Globus pallidus (tissue), 1 donor: ENCODE measurements at places on chromosomes 7 and 10.

DNA sequence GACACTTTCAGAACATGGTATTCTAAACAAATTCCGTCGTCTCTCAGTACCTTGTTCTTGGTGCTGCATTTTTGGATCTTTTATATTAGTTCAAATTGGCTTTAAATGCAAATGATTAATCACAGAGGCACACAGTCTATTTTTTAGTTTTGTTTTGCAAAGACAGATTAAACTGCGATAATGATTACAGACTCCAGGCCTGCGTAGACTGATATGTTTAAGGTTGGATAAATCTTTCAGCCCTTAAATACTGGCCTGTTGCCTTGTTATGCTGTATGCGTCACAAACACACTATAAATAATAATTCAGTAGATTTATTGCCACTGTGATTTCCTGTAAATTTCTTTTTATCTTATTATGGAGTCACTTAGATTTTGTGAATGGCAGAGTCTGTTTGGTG, 19.3 kb downstream of the CACNB2 start:
- DNase-seq, result no peak

GRCh38 chr7:12062062-12062461, 149.0 kb upstream of the TMEM106B start:
- no peak for DNase-seq

GRCh38 chr10:963655-964054, 24.6 kb upstream of the GTPBP4 start:
- no peak for DNase-seq

DNA sequence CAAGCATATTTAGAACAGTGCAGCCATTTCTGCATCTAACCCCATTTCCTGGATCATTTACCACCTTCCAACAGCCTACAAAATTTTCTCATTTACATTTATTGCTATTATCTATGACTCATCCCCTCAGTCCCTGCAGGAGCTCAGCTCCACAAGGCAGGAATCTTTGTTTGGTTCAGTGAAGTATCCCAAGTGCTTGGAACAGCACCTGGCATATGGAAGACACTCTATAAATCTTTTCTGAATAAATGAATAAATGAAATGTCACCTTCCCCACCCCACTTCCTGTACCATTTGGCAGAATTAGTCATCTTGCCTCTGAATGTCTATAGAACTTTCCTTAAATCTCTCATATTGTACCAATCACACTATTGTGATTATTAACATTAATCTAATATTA, 110.7 kb downstream of the HIP1 start:
- DNase-seq, result no peak

DNA sequence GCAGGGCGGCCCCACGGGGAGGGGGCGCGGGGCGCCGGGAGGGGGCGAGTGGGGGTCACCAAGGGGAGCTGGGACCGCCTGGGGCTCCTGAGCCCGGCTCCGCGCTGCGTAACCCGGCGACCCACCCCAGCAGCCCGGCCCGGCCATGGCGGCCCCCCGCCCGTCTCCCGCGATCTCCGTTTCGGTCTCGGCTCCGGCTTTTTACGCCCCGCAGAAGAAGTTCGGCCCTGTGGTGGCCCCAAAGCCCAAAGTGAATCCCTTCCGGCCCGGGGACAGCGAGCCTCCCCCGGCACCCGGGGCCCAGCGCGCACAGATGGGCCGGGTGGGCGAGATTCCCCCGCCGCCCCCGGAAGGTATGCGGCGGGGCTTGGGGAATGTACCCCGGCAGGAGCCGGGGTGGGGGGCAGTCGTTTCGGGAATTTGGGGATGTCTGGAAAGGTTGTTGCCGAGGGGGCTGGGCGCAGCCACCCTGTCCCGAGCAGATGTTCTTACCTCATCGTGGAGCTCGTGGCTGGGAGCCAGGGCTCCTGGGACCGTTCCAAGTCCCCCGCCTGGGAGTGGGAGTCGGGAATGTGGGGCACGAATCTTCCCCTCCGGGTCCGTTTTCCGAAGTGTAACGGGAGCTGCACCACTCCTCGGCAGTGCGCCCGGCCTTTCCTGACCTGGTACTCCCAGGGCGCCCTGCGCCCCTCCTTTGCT, 431 bp downstream of the ZYX start:
- DNase-seq, result no peak

GRCh38 chr10:108323274-108323798, 1158.8 kb upstream of the SORCS1 start:
- no peak for DNase-seq

GRCh38 chr7:133561396-133561795, 308.5 kb downstream of the EXOC4 start:
- DNase-seq, result no peak

DNA sequence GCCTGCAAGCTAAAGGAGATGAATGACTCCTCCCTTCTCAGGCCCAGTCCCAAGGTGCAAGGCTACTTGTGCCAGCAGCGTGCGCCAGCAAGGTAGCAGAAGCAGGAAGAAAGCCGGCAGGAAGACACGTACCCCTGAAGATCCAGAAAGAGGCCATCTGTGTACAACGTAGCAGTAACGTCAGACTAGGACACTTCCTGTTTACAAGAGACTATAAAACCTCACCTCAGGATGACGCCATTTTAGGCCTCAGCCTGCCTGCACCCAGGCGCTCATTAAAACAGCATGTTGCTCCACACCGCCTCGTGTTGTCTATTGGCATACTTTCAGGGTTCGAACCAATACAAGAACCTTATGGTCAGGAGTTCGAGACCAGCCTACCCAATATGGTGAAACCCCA, 41.4 kb upstream of the SNX10 start:
- no peak for DNase-seq

GRCh38 chr7:107890493-107890961, 456 bp upstream of the DLD start:
- no peak for DNase-seq

GRCh38 chr10:77865580-77866324, 60.8 kb downstream of the DLG5 start:
- DNase-seq, result no peak

DNA sequence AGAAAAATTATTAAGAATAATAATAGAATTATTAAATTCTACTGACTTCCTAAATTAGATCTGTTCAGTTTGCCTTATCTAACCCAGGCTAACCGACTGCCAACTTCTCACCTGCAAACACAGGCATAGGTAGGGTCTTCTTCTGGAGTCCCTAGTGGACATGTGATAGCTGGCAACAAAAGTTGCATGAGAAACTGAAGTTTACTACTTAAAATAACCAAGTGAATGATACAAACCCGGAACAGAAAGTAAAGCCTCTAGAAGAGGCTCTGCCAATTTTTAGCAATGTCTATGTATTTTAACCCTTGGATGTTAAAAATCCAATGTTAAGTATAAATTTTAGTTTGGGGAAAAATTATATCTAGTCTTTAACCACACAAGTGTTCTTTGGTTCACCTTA, 37.6 kb downstream of the NDUFB2 start:
- no peak for DNase-seq

DNA sequence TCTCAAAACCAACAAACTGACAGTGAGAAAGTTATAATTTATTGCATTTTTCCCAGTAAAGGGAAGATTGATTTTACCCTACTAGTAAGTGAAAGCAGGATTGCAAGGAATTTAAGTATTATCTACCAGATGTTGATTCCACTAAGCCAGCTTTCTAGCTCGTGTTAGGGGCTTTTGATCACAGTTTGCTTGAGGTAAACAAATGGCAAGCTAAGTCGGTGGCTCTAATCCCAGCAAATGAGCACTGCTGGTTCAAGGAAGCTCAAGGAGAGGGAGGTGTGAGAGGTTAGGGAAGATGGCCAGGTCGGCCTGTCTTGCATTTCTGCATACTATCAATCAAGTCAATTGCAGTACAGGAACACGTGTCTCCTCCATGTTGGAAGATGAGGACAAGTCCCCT, 448.7 kb upstream of the POM121L12 start:
- no peak for DNase-seq

- no peak for DNase-seq
Observed at GRCh38 chr10:48740988-48741387, 56.3 kb downstream of the WDFY4 start.

- no peak for DNase-seq
Observed at GRCh38 chr10:33982995-33983394, 648.5 kb upstream of the NRP1 start.

DNA sequence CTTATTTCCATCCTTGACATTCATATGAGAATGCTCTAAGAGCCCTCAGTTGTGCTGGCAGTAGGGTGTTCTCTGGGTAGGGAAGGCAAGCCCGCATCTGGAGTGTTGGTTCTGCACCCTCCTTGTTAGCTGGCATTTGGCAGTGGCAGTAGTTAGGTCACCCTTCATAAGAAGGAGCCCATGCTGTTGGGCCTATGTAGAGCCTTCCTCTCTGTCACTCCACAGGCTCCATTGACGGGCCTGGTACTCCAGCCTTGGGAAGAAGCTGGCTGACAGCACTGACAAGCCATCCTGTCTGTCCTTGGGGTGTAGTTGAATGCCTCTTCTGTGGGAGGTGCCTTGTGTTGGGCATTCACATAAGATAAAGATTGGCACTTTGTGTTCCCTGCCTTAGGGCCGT, 89.7 kb downstream of the BMPR1A start:
- DNase-seq, result no peak

- DNase-seq, result no peak
Observed at GRCh38 chr7:30835396-30835915, 64.2 kb downstream of the MINDY4 start.

- DNase-seq, result no peak
Observed at GRCh38 chr10:78337016-78337415, 303.4 kb downstream of the RPS24 start.

GRCh38 chr10:123847686-123848432, 43.7 kb downstream of the CPXM2 start:
- no peak for DNase-seq

- no peak for DNase-seq
Observed at GRCh38 chr7:3862774-3863173, 561.7 kb downstream of the SDK1 start.

- DNase-seq, result peak; percentile 48
Observed at GRCh38 chr10:104492329-104492940, 138.8 kb downstream of the CFAP58 start.

DNA sequence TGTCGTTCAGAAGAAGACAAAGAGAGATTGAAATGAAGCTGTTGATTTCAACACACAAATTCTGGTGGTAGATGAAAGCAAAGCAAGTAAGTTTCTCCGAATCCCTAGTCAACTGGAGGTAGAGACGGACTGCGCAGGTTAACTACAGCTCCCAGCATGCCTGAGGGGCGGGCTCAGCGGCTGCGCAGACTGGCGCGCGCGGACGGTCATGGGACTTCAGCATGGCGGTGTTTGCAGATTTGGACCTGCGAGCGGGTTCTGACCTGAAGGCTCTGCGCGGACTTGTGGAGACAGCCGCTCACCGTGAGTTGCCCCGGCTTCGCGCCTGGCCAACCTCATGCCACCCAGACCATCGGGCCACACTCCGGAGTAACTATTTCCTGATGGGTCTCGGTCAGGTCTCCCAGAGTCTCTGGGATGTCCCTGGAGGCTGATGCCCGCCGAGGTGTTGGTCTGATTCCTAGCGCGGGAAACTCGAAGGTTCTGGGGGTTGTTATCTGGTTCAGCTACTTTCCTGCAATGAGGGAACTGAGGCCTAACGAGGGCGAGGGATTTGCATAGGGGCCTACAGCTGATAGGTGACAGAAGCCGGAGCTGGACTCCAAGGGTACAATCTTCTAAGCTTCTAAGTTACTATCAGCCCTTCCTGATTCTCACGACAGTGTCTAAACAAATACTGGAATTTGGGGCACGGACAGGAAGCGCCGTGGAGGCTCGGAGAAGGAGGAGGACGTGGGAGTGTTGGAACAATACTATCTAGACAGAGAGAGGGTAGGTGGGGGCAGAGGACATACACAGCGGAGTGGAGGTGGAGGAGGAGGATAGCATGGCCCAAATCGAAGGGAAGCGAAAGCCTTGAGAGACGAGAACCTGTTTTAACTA, at the start of gene RPP30:
Gene RPP30 (plus strand): TSS at position 209 of the 882 bp plus-strand sequence. CDS start 13 bp downstream, at position 222.
- peak; percentile 83 for DNase-seq

GRCh38 chr10:24723386-24723787, 300 bp downstream of the ARHGAP21 start:
- no peak for DNase-seq

GRCh38 chr10:72466018-72466417, 111.3 kb upstream of the DNAJB12 start:
- DNase-seq, result peak; percentile 71

GRCh38 chr7:30448461-30449189, 30.0 kb downstream of the NOD1 start:
- DNase-seq, result no peak

DNA sequence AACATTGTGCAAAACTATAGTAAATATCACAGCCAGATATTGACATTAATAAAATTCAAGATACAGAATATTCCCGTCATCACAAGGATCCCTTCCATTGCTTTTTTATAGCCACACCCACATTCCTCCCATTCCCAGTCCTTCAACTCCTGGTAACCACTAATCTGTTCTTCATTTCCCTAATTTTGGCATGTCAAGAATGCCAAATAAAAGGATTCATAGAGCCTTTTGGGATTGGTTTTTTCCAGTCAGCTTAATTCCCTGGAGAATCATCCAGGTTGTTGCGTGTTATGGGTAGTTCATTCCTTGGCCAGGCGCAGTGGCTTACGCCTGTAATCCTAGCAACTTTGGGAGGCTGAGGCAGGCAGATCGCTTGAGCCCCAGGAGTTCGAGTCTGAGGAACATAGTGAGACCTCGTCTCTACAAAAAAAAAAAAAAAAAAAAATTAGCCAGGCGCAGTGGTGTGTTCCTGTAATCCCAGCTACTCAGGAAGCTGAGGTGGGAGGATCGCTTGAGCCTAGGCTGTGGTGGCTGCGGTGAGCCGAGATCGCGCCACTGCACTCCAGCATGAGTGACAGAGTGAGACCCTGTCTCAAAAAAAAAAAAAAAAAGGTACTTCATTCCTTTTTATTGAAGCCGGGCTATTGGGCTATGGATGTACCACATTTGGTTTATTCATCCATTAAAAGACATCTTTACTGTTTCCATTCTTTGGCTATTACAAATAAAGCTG, 2.7 kb downstream of the OGDH start:
- no peak for DNase-seq

DNA sequence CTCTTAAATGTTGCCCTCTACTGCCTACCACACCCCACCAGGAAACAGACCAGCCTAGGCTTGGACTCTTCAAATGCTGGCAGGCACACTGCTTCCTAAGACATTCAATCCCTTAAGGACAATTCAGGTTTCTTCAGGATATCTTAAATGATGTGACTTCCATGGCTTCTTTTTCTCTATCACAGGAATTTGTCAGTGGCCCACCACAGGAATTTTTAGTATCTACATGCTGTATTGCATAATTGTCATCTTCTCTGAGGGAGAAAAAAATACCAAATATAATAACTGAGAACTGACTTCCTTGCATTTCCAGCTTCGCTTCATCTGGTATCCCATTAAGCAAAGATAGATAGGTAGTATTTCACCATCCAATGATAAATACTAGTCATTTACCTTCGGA, 129.3 kb downstream of the WNT2 start:
- DNase-seq, result no peak

DNA sequence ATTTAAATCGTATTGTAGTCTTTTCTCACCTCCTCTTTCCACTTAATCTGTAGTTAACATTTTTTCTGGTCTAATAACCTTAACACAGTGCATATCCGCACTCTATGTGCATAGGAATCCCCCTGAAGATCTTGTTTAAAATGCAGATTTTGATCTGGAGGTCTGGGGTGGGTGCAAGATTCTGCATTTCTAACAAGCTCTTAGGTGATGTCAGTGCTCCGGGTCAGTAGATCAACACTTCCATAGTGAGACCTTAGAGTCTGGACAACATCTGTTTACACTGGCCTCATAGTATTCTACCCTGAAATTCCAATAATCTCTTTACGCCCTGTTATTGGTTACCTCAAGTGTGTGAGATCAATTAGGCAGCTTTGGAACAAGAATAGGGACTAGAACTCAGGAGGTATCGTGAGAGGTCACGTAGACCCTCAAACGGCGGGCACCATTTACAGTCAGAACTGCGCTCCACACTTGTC, 434 bp upstream of the PLEKHA8 start:
- DNase-seq, result no peak
